ENCODE measurements at places on chromosomes 1 and 21. TPM values are rescaled to one million over a fixed set of nuclear protein-coding genes. Genes with fewer than 3 reads are reported as not detected.

- no peaks in the 10 kb centered on the region for H3K27me3 ChIP-seq
- H3K27ac ChIP-seq = peak overlapping the region; percentile 61
- DNase-seq = no peak
- H3K4me1 ChIP-seq = peaks cover 40% of the 10 kb centered on the region
These were observed 253.1 kb upstream of the FGGY start for GRCh38 chr1:59043796-59044195.

GRCh38 chr1:13675151-13675651 lies 24.8 kb upstream of the PRDM2 start:
- H3K27me3 ChIP-seq = peaks cover 32% of the 10 kb centered on the region
- no peak overlapping the region for H3K4me3 ChIP-seq
- no peaks in the 10 kb centered on the region for H3K4me1 ChIP-seq
- DNase-seq = no peak
- no peaks in the 10 kb centered on the region for H3K36me3 ChIP-seq

- H3K4me1 ChIP-seq = peaks cover 9% of the 10 kb centered on the region
- no peak overlapping the region for H3K4me3 ChIP-seq
- no peak overlapping the region for H3K27ac ChIP-seq
These were observed 109.0 kb downstream of the UBE2U start for GRCh38 chr1:64312431-64312830.

GRCh38 chr1:177511036-177511435 lies 340.3 kb downstream of the BRINP2 start:
- H3K4me3 ChIP-seq = no peak overlapping the region
- H3K27ac ChIP-seq = no peak overlapping the region
- peaks cover 7% of the 10 kb centered on the region for H3K27me3 ChIP-seq
- no peaks in the 10 kb centered on the region for H3K4me1 ChIP-seq
- no peak for DNase-seq

GRCh38 chr1:119347858-119348257 lies 20.7 kb upstream of the HAO2 start:
- no peak overlapping the region for H3K27ac ChIP-seq
- no peak overlapping the region for H3K4me3 ChIP-seq
- H3K36me3 ChIP-seq = no peaks in the 10 kb centered on the region
- DNase-seq = no peak
- H3K27me3 ChIP-seq = no peaks in the 10 kb centered on the region

DNA sequence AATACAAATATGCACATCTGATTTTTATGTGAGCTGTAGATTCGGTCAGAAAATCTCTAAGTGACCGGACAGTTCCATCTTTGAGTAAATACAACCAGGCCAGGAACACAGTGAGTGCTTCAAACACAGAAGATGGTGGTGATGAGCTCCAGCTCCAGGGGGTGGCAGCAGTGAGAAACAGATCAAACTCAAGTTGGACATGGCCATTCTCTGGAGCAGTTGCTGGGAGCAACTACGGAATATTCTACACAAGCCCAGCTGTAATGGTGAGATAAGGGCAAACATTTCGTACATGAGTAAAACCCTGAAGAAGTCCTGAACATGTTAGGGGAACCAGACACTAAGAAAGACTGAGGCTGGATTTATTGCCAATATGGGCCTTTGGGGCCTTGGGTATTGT lies 100.7 kb downstream of the BARHL2 start:
- DNase-seq = no peak
- H3K4me3 ChIP-seq = no peak overlapping the region

- H3K4me1 ChIP-seq = no peaks in the 10 kb centered on the region
- no peaks in the 10 kb centered on the region for H3K36me3 ChIP-seq
- H3K4me3 ChIP-seq = no peak overlapping the region
- H3K27me3 ChIP-seq = no peaks in the 10 kb centered on the region
These were observed 53.5 kb upstream of the DUSP10 start for GRCh38 chr1:221795380-221795779.

GRCh38 chr1:178055779-178056471 lies 38.0 kb upstream of the RASAL2 start:
- peak overlapping the region; percentile 21 for H3K27ac ChIP-seq
- H3K36me3 ChIP-seq = no peaks in the 10 kb centered on the region
- H3K4me3 ChIP-seq = no peak overlapping the region
- H3K4me1 ChIP-seq = peaks cover 40% of the 10 kb centered on the region
- DNase-seq = no peak

DNA sequence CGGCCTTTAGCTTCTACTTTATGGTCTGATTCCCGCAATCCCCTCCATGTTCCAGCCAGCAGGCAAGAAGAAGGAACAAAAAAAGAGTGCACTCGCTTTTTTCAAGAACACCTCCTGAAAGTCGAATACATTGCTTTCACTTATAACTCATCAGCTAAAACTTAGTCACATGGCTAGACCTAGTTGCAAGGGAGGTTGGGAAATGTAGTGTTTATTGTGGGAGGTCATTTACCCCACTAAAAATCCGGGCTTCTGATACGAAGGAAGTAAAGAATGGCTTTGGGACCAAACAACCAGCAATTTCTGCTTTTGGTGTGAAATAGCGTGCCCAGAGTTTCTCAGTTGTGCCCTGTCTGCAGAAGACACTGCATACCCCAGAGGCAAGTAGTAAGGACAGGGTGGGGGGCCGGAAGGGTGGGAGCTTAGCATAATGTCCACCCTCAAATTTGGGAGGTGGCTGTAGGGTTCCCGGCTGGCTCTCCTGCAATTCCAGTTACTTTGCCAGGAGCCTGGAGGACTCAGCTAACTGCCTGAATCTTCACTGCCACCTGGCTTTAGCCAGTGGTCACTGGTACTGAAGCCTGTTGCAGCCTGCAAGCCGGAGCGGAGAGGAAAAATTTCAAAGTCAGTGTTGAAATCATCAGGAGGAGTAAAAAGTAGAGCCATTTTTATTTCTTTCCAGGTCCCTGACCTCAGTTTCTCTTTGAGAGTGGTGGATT lies 57.7 kb upstream of the F3 start:
- no peak overlapping the region for H3K27ac ChIP-seq
- DNase-seq = no peak
- H3K36me3 ChIP-seq = no peaks in the 10 kb centered on the region

RPE65 gene
- total RNA-seq = 0.14 TPM

TMEM167B gene
- 38.8 TPM for total RNA-seq

ARTN gene
- total RNA-seq = 7.2 TPM

LCE3E gene
- total RNA-seq = not detected

RNU1-1 gene
- total RNA-seq = 3,564 TPM

CRNN gene
- total RNA-seq = not detected

TEDDM1 gene
- total RNA-seq = not detected
